Peyer's patch (tissue), 4 donors: ENCODE measurements at places on chromosomes 16 and 17. TPM values are rescaled to one million over a fixed set of nuclear protein-coding genes. Genes with fewer than 3 reads are reported as not detected.
A peak's percentile ranks its signal among the peaks of the same experiment; 100 is the strongest.

Gene ACAP1
- total RNA-seq, result 17.4 TPM

DNA sequence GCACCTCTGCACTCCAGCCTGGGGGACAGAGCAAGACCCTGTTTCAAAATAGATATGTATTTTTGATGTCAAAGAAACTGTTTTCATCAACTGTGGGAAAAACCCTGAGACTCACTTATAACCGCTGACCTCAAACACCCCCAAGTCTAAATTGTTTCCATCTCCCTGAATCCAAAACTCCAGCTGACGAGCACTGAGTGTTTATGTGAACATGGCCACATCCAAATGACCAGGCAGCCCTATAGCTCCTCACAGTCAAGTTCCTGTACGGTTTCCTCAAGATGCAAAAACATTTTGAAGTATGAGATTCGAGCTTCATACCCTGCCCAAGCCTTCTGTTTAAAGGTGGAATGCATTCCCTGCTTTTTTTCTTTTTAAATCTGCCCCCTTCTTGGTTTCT, 45.3 kb upstream of the ZCCHC14 start:
- DNase-seq, result no peak

- DNase-seq, result no peak
These were observed 38.9 kb downstream of the PEMT start for GRCh38 chr17:17552351-17553216.

GRCh38 chr16:29877266-29877961, 14.4 kb upstream of the CDIPT start:
- DNase-seq, result no peak

Gene BCO1
- total RNA-seq, result 16.0 TPM

GRCh38 chr16:80100186-80100585, 440.6 kb upstream of the DYNLRB2 start:
- no peak for DNase-seq

DNA sequence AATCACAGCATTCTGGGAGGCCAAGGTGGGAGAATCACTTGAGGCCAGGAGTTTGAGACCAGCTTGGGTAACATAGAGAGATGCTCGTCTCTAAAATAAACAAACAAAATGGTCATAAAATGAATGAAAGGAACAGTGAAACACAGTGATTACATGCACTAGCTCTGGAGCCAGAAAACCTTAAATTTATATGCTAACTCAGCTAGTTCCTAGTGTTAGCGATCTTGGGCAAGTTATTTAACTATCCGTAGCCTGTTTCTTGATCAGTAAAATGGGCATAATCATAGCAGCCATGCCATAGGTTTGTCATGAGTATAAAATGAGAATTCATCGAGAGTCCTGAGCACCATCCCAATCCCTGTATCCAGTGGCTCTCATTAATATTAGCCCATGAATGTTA, 271.0 kb downstream of the GRIN2A start:
- DNase-seq, result no peak

GRCh38 chr17:364766-365165, 12.2 kb upstream of the RPH3AL start:
- no peak for DNase-seq

GRCh38 chr17:73644145-73645049, at the start of gene SDK2:
SDK2 (minus strand) TSS chr17:73644445; CDS start chr17:73644088, 357 bp downstream.
- no peak for DNase-seq

DNA sequence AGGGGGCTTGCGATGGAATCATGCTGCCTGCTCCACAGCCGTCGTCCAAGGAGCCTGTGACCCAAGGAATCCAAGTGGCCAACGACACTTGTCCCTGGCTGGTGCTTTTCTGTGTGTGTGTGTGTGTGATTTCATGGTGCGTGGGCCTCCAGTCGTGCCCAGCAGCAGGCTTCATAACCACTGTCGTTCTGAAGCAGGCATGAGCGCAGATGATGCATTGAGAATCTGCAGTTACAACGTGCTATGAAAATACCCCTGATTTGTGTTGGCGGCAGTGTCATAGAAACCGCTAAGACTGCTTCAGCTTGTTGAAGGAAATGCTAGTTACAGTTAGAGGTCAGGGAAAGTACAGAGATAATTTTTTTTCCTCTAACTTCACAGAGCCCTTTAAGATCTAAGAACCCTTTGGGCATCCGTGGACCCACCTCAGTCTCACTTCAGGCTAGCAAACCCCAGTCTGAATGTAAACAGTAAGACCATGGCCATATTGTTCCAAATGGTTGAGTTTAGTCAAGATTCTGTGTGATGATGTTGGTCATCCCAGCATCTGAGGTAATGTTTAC, 15.6 kb downstream of the C16orf90 start:
- no peak for DNase-seq

- no peak for DNase-seq
These were observed 117.7 kb upstream of the WSCD1 start for GRCh38 chr17:5952518-5952917.

DNA sequence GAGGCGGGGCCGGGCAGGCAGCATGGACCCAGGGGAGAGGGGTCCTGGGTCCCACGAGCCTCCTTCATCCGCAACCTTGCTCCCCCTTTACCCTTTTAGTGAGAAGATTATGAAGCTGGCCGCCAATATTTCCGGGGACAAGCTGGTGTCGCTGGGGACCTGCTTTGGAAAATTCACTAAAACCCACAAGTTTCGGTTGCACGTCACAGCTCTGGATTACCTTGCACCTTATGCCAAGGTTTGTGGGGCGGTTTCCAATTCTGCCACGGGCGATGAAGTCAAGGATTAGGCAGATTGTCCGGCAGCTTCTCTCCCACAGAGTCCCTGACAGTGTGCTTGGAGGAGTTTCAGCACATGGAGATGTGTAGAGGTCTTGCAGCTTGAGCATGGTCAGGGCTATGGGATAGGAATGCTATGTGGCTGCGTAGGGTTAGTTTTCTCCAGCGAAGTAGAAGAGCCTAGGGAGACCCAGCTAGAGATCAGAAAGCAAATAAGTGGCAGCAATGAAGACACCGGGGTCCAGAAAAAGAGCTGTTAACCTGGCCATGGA, 598 bp downstream of the NIP7 start:
- no peak for DNase-seq

Gene ZNF750
- total RNA-seq, result not detected

Gene CENPX
- 49.1 TPM for total RNA-seq

DNA sequence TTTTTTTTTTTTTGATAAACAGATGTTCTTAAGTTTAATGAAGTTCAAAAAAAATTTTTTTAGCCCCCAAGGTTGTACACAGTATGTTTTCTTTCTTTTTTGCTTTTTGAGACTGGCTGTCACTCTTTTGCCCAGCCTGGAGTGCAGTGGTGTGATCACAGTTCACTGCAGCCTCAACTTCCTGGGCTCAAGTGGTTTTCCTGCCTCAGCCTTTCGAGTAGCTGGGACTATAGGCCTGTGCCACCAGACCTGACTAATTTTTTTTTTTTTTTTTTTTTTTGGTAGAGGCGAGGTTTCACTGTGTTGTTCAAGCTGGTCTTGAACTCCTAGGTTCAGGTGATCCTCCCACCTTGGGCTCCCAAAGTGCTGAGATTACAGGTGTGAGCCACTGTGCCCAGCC, 12.8 kb downstream of the ITGAE start:
- peak; percentile 76 for DNase-seq

DNA sequence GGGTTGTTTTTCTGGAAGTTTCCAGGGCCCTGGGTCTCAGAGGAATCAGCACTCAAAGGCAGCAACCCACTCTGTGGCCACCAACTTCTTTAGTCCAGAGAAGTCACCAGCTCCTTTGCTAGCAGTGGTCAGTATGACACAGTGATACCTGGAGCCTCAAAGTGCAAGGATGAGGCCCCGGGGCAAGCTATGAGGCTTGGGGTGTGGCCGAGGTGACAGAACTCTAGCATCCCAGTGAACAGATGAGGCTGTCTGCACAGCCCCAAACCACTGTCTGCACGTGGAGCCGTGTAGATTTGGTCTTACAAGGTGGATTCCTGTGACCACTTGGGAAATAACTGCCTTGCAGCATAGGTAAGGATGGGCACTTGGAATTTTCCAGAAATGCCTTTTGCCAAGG, 24.9 kb downstream of the TEKT5 start:
- DNase-seq, result no peak

GRCh38 chr17:55898195-55898594, 147.3 kb downstream of the PCTP start:
- DNase-seq, result no peak

Gene G6PC1
- 97.8 TPM for total RNA-seq

Gene APOH
- total RNA-seq, result not detected

DNA sequence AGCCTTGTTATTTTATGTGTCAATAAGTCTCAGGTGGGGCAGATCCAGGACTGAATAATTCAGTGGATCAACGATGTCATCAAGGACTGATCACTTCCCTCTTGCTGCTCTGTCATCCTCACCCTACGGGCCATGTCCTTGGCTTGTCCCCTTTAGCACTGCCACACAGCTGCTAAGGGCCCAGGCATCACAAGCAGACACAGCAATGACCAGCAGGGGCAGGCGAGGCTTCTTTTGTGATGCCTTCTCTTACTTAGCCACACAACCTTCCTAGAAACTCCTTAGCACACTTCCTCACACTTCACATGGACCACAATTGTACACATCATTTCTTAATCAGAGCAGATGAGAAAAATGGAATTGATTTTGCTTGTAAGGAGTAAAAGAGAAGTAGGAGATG, 356.3 kb upstream of the SOX9 start:
- DNase-seq, result peak; percentile 60

Gene ALDH3A1
- 2.8 TPM for total RNA-seq

DNA sequence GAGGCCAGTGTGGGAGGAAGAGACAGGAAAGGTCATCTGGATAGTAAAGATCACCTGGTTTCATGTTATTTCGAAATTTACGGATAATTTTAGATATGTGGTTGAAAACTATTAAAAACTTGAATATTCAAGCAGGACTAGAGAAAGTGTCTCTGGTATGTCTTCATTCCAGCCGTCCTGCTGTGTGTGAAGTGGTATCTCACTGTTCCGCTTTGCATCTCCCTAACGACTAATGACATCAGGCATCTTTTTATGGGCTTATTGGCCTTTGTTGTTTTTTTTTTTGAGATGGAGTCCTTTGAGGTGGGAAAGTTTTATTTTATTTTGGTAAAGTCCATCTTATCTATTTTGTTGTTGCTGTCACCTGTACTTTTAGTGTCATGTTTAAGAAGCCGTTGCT, 214.4 kb upstream of the CHMP6 start:
- no peak for DNase-seq

DNA sequence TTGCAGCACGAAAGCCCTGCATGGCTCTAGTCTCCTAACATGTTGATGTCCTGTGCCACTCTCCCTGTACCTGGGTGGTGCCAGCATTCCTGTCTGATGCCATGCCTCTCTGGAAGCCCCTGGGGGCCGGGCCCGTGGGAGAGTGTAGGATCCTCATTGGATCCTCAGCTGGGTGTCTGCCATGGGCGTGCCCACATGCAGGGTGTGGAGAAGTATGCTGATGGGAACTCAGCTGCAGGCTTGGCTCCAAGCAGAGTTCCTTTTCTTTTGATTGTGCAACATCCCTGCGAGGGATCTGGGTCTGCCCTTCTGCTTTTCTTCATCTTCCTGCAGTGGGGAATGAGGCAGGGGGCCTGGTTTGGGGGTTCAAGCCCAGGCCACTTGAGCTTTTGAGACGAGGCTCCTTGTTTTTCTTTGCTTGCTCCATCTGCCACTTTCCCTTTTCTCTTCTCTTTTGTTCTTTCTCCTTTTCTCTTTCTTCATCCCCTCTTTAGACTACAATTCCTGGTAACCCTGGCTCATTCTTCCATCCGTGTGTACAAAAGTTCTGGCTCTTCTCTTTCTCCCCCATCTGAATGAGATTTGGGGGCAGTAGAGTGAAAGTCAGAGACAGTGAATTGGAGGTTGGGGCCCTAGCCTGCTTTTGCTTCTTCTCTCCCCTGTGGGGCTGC, 32.9 kb downstream of the KSR1 start:
- peak; percentile 75 for DNase-seq

DNA sequence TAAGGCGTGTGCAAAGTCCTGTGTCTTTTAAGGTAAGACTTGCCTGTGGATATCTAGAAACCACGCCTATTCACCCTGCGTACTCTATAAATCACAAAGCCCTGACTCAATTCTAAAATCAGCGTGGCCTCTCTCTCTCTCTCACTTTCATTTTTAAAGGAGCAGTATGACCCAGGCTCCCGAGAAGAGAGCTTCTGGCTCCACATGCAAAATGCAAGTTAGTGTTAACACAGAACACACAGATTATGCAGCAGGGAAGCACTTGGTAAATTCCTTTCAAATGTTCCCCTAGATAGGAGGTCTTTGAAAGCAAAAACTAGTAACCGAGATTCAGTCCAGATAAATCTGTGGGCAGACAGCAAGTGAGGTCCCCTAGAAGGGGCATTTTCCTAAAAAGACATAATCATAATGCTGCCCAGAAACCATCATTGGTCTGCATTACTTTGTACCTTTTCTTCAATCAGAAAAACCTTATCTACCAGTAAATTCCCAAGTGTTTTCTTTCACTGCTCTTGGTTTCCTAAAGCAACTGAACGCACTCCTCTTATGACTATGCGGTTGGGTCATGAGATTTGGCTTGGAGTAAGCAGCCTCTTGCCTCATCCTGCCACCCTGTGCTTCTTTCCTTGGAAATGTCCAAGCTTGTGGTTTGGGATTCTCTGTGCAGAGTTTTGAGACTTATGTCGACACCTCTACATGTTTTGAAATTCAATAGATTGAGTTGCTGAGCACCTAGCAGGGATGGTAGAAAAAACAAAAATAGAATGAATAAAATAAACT, 31.7 kb upstream of the KCNJ2 start:
- peak; percentile 56 for DNase-seq

GRCh38 chr17:1705004-1705403, 5.2 kb downstream of the TLCD2 start:
- no peak for DNase-seq

DNA sequence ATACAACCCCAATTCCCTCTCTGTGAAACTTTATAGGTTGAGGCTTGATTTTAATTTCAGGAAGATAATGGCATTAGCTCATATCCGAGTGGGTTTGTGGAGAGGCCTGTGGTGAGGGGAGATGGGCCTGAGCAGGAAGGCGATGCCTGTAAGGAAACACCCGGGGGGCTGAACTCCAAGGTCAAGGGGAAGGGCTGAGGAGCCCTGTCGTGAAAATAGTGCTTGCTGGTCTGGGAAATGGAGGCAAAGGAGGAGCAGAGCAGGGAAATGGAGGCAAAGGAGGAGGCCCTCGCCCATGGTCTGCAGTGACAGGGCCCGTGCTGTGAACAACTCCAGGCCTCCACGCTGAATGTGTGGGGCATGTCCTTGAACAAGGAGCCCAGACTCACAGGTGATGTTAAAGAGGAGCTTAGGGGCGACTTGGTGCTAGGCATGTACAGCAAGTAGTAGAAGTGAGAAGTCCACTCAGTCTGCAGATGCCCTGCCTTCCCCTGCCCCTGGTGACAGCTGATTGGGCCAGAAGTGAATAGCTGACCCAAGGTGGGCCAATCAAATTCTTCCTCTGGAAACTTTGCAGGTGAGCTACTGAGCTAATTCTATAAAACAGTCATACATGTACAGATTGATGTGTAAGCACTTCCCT, 38.1 kb downstream of the MRPS23 start:
- DNase-seq, result no peak
